Urinary bladder (tissue), 4 donors: ENCODE measurements at places on chromosomes 2 and 18. TPM values are rescaled to one million over a fixed set of nuclear protein-coding genes. Genes with fewer than 3 reads are reported as not detected.

EFHD1 gene
- 1.4 TPM for total RNA-seq

ELOA2 gene
- total RNA-seq, result not detected

NEUROD1 gene
- total RNA-seq, result not detected

FSHR gene
- total RNA-seq, result 0.69 TPM

AFF3 gene
- total RNA-seq, result 43.5 TPM

SCN9A gene
- total RNA-seq, result 32.9 TPM

TDRD15 gene
- 3.8 TPM for total RNA-seq

NEU2 gene
- total RNA-seq, result not detected

HOXD13 gene
- total RNA-seq, result 14.9 TPM

LAMA1 gene
- 2.9 TPM for total RNA-seq

UGT1A10 gene
- total RNA-seq, result not detected

TMEM198 gene
- 2.0 TPM for total RNA-seq

EN1 gene
- not detected for total RNA-seq
